ENCODE measurements at places on chromosomes 12 and 14.

DNA sequence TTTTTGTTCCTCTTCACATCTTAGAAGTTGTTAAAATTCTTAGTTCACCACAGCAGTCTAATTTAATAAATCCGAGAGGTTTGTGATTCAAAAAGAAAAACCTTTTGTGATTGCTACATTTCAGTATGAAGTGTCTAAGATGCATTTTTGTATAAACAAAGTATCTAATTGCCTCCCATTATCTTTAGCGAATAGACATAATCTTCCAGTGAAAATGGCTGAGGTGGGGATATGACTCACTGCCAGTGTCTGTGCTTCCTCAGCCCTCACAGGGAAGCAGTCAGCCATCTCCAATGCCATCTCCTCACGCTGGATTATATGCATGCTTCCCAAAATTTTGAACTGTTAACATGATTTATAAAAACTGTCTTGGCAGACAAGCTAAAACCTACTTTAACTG lies 7.6 kb downstream of the GCH1 start:
- no peaks in the 10 kb centered on the region for H3K36me3 ChIP-seq
- no peaks in the 10 kb centered on the region for H3K4me1 ChIP-seq
- H3K4me3 ChIP-seq = no peak overlapping the region
- no peaks in the 10 kb centered on the region for H3K27me3 ChIP-seq
- no peak overlapping the region for H3K27ac ChIP-seq
- no peak for DNase-seq

DNA sequence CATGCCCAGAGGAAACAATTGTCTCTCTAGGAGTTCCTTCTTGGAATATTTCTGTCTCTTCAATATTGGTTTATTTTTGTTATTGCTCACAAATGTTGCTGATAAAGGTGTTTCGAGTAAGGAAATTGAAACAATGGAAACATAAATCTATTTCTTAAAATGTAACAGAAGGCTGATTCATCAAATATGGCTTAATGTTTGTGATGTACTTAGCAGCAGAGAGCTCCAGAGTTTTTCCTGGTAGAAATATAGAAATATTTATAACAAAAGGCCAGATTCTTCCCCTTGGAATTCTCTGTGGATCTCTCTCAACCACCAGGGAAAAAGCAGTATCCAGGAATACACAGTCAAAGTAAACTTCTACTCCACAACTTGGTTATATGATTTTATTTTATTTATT lies 149.2 kb upstream of the LRIG3 start:
- no peaks in the 10 kb centered on the region for H3K27me3 ChIP-seq
- no peak for DNase-seq
- no peaks in the 10 kb centered on the region for H3K4me1 ChIP-seq
- no peak overlapping the region for H3K4me3 ChIP-seq

DNA sequence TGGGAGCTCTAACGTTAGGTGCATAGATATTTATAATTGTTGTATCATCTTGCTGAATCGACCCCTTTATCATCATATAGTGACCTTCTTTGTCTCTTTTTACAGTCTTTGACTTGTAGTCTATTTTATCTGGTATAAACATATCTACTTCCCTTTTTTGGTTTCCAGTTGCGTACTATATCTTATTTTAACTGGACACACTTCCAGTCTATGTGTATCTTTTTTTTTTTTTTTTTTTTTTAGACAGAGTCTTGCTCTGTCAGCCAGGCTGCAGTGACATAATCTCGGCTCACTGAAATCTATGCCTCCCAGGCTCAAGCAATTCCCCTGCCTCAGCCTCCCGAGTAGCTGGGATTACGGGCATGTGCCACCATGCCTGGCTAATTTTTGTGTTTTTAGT lies 41.9 kb upstream of the ZFP36L1 start:
- no peak for DNase-seq
- no peaks in the 10 kb centered on the region for H3K27me3 ChIP-seq
- no peak overlapping the region for H3K4me3 ChIP-seq
- no peaks in the 10 kb centered on the region for H3K36me3 ChIP-seq
- H3K27ac ChIP-seq = no peak overlapping the region
- H3K4me1 ChIP-seq = no peaks in the 10 kb centered on the region

GRCh38 chr12:67251012-67251411 lies 18.1 kb upstream of the CAND1 start:
- H3K27me3 ChIP-seq = no peaks in the 10 kb centered on the region
- no peak overlapping the region for H3K4me3 ChIP-seq
- H3K4me1 ChIP-seq = no peaks in the 10 kb centered on the region
- DNase-seq = no peak
- no peaks in the 10 kb centered on the region for H3K36me3 ChIP-seq

Data from kidney (tissue), 22 donors.